ELF-1 (cell line): ENCODE measurements at places on chromosomes 16 and 17.

GRCh38 chr16:58236231-58236690 is 38.4 kb upstream of the CSNK2A2 start:
- DNase-seq, result peak; percentile 87

DNA sequence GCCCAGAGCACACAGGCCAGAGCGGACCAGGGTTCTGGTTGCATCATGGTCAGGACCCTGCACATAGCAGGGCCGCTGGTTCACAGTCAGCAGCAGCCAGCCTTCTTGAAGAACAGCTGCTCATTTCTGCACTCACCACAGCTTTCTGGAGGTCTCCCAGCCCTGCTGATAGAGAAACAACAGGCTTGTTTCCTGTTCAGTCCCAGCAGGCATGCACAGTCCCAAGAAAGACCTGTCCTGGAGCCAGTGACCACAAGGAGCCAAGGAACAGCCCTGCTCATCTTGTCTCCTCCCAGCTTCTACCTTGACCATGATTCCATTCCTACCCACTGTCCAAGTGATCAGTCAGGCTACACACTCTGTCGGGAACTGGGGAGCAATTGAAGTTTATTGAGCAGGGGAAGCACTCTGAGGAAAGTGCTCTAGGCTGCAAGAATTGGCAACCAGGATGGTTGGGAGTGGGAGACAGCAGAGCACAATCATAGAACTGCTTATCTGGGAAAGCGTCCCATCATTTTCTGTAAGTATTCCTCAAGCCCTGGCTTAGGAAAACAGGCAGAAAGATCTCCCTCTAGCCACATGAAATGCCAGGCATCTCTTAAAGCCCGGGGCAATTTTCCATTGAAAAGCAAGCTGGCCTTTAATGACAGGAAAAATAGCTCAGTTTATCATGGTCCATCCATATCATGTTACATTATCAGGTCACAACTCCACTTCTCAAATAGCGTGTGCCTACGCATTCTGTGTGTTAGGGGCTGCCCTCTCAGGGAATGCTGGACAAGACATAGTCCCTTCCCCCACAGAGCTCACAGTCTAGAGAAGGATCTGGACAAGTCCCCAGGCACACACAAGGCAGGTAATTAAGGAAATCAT is 155.4 kb upstream of the FOXF1 start:
- no peak for DNase-seq

DNA sequence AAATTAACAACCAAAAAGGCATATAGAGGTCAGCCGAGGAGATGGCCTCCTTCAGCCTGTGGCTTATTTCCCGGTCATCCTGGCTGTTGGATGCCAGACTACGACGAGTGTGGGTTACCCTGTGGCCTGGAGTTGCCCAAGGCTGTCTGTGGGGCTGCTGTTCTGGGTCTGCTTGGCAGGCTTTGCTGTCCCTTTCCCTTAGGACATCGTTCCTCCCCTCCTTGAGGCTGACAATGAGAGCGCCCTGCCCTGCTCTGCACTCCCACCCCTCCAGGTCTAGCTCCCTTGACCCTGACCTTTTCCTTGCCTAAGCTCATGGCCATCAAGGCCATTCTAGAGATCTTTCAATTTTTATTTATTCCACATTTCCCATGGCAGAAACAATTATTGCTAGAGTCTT is 1.9 kb upstream of the CBFB start:
- DNase-seq, result no peak

GRCh38 chr17:27473748-27474609 is 17.7 kb downstream of the KSR1 start:
- no peak for DNase-seq

- no peak for DNase-seq
Observed at GRCh38 chr17:50470426-50470825, 1.7 kb upstream of the CHAD start.

DNA sequence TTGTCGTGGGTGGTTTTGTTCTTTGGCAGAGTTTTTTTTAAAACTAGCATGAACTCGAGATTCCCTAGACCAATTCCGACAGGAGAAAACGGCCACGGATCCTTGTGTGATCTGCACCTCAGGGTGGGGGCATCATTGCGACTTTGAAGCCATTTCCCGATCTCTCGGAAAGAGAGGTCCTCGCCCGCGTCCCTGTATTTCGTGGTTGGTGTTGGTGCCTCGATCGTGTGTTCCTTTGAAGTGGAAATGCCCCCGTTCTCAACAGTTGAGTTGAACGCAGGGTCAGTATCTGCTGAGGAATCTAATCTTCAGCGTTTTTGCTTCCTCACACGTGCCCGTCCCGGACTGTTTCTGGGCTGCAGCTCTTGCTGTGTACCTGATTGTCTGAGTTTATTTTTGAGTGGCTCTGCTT is 1.1 kb downstream of the CRAMP1 start:
- peak; percentile 32 for DNase-seq

GRCh38 chr17:35539659-35540026 is 2.2 kb upstream of the SLFN12L start:
- DNase-seq, result no peak

DNA sequence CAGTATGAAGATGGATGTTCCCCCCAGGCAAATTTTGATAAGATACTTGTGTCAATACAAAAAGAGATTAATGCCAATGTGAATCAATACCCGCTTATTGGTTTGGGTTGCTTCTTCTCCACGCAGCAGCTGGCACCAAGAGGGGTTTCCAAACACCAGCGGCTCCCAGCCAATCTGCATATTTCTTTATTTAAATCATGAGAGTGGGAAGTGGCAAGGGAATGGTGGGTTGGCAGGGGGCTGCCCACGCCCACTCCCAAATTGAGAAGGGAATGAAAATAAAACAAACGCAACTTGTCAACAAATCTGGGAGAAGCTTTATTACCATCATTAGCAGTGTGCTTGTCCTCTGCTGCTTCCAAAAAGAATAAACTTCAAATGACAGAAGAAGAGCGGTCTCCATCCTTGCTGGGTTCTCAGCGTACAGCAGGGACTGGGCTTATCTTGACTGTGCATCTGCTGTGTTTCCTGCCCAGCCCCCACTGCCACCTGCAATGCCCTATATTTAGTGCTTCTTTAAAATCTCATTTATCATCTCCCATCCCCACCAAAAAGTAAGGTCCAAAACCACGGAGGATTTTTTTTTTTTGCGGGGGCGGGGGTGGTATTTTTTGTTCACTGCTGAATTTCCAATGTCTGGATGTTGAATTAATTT is 34.9 kb upstream of the C16orf78 start:
- DNase-seq, result no peak

GRCh38 chr17:57553991-57554825 is 190.9 kb downstream of the CCDC182 start:
- DNase-seq, result peak; percentile 65

DNA sequence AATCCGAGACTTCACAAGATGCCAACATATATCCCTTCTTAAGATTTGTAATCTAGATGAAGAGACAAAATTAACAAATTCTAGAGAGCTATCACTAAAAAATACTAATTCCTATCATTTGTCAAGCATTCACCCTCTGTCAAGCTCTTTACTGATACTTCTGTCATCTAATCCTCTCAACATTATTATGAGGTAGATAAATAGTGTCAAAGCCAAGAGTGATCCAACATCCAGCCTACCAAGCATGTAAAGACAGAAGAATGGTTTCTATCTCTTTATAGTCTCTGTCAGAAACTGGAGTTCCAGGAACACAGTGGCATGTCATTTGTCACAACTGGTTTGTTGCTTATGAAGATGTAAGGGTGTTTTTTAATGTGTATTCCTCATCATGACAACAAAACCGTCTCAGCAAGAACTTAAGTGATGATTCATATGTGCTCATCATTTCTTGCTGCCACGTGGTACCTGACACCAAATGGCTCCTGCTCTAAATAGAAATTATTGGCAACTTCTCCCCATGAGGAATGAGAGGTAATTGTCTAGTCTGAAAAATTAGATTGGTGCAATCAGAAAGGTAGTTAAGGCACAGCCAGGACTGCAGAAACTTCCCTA is 196.8 kb downstream of the TOX3 start:
- no peak for DNase-seq

DNA sequence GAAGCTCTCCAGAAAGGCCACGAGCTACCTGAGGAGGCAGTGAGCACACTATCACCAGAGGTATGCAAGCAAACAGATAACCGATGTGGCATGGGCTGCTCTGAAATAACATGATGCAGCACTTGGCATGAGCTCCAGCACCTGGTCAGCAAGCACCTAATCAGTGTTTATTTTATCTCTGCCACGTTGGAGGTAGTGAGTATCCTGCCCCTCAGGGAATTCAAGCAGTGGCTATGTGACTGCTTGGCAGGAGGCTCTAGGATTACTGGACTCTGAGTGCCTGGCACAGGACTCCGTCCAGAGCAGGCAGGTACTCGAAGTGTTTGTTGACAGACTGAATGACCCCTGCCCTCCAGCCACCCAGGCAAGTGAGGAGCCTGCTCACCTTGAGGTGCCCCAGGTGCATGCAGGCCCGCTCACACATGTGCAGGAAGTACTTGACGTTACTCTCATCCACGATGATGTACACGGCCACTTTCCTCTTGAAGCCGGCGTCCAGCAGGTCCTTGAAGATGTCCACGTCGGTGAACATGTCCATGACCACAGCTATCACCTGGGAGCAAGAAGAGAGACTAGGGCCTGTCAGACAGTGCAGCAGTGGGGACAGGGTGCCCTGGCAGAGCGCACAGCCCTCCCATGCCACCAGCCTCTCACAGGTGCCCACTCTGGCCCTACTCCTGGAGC is 16.6 kb downstream of the FAM83G start:
- no peak for DNase-seq

DNA sequence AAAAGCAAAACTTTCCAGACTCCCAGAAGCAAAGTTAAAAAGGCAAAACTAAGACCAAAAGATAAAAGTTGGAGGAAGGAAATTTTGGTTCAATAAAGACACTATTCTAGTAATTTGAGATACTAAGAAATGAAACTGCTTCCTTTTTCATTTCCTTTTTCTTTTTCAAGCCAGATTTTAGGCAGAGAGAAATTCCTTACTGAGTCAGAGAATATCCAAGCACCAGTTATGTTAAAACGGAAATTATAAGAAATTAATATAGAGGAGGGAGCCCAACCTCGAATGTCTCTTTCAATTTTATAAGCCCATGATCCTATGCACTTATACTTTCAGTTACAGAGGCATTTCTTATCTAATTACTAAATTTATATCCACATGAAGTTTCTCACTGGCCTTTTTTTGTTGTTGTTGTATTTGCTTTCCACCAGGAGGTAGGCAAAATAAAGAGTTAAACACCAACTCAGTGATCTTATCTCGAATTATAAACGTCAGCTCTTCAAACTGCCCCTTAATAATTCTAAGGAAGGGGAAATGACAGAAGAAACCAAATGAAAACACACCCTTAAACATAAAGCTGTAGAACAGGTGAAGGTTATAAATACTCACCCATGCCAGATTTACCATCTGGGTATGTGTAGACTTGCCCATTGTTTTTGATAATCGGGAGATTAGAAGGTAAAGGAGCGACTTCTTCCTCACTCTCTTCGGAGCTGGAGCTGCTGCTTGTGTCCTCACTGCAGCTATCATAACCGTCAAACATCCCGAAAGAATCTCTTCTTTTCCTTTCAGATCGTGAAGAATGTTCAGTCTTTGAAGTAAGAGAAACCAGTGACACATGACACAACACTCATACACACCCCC is 35.2 kb downstream of the MBTD1 start:
- no peak for DNase-seq

GRCh38 chr17:41973408-41973811 is 6.8 kb downstream of the CNP start:
- no peak for DNase-seq

DNA sequence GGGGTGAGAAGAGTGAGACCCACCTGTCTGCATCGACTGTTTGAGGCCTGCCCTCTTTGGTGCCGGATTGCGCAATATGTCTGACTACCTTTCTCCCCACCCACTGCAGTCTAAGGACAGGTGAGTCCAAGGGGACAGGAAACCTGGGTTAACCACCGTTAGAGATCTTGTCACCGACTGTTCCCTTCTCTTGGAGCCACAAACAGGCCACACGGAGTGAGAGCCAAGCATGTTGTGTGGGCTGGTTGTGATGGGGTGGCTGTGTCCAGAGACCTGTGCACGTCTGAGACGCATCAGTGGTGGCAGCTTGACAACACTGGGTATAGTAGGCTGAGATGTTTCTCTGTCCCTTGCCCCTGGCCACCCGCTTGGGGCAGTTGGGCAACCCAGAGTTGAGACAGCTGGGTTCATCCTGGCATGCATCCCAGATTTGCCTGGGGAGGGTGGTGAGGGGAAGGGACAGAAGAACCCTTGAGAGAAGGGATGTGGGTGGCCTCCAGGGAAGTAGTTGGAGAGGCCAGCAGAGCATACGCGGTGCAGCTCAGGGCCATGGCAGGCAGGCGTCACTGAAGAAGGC is 21.4 kb downstream of the MPRIP start:
- DNase-seq, result no peak

GRCh38 chr16:75235721-75236193 is 15.7 kb downstream of the BCAR1 start:
- DNase-seq, result no peak

DNA sequence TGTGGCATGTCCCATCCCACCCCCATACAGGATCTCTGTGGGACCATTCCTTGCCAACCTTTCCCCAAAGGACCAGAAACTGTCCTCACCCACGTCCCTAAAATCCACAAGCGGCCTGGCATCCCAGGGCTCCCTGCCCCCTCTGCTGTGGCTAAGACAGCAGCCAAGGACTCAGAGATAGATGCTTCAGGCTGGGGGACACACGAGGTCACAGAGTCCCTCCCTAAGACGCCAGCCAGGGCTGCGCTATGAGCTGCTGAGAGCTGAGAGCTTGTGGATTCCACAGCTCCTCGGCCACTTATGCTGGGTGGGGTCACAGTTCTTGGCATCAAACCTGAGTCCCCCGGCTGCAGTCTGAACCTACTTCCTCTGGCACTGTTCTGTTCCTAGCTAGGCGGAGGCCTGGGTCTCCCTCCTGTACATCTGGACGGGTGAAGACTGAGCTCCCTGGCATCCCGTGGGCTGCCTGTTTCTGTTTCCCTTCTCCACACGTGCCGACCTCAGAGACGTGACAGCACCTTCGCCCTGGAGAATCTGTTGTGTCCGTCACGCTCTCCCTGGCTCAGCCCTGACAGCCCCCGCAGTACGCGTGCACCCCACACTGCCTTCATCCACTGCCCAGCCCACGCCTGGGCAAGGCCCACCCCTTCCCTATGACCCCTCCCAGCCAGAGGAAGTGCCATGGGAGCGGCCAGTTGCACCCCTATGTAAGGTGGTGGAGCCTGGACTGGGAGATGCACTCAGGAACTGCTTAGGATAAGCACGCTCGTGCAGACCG is 61.2 kb downstream of the ENGASE start:
- DNase-seq, result no peak

GRCh38 chr17:62971853-62972252 is 5.8 kb downstream of the TANC2 start:
- no peak for DNase-seq
